ENCODE measurements at places on chromosomes 2 and 18.

DNA sequence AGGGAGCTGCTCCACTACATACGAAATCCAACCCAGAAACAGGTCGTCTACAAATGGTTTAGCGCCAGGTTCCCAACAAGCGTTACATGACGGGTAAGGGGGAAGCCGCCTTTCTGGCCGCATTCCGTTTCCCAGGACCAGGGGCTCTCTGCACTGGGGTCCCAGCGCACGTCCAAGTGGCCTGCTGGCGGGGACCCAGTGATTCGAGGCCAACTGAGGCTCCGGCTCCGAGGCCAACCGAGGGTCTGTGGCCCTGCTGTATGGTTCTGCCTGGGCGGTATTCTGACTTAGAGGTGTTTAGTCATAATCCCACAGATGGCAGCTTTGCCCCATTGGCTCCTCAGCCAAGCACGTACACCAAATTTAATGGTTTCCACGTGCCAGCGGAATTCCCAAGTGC lies 127.2 kb downstream of the PKP4 start:
- no peak for DNase-seq

- no peak for DNase-seq
Observed at GRCh38 chr18:55446996-55447671, 140.9 kb downstream of the TCF4 start.

DNA sequence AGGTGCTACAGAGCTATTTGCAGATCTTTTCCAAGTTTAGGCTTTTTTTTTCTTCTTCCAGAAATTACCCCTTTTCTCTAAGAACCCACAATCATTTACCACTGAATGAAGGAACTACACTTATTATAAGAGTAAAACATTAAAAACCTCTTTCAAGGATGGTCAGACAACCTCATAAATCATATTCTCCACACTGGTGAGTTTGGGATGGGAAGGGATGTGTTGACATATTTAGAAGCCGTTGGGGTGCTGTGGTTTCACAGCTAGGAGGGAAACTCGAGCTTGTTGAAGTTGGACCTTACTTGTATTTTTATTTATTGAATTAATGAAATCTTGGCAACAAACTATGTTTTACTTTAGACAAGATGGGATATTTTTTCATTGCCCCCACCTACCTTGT lies 289.4 kb upstream of the MEIS1 start:
- DNase-seq: no peak

GRCh38 chr2:197606180-197606579 lies 69.2 kb downstream of the RFTN2 start:
- no peak for DNase-seq

- DNase-seq: no peak
Observed at GRCh38 chr18:33750366-33750765, 172.3 kb downstream of the ASXL3 start.

GRCh38 chr18:27785815-27786471 lies 391.0 kb downstream of the CDH2 start:
- no peak for DNase-seq

- DNase-seq: no peak
Observed at GRCh38 chr2:63514237-63514716, 74.0 kb downstream of the WDPCP start.

GRCh38 chr2:200856806-200857205 lies 7.7 kb downstream of the CLK1 start:
- no peak for DNase-seq

GRCh38 chr2:231941673-231942072 lies 15.5 kb upstream of the NPPC start:
- no peak for DNase-seq

GRCh38 chr2:12177455-12178288 lies 431.2 kb downstream of the LPIN1 start:
- DNase-seq: peak; percentile 19

GRCh38 chr2:123693836-123694235 lies 331.3 kb upstream of the CNTNAP5 start:
- DNase-seq: no peak

- no peak for DNase-seq
Observed at GRCh38 chr2:218970894-218971293, 11.4 kb downstream of the CDK5R2 start.

DNA sequence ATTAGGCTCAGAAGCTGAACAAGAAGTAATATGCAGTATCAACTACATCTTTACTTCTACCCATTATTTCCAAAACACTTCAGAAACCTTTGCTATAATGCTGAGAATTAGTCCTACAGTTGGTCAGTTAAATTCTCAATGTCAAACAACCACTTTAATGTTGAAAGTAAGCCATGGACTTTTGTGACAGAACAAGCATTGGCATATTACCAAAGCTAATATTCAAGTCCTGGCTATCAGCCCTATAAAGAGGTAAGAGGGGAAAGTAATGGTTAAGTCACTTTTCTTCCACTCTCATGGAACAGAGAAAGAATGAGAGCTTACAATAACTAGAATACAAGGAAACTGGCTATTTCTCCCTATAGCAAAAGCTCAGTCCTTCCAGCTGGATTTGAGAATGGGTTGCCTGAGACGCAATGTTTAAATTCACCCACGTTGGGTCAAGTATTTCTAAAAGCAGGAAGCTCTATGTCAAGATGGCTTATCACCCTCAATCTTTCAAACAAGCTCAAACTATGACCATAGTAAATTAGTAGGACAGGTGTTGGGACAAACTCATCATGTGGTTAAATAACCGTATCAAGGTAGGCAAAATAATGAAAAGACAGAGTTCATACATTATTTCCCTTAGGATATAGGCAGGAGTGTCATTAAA lies 31.4 kb upstream of the MFSD6 start:
- no peak for DNase-seq

- DNase-seq: no peak
Observed at GRCh38 chr2:146916914-146917313, 927.9 kb upstream of the ACVR2A start.

DNA sequence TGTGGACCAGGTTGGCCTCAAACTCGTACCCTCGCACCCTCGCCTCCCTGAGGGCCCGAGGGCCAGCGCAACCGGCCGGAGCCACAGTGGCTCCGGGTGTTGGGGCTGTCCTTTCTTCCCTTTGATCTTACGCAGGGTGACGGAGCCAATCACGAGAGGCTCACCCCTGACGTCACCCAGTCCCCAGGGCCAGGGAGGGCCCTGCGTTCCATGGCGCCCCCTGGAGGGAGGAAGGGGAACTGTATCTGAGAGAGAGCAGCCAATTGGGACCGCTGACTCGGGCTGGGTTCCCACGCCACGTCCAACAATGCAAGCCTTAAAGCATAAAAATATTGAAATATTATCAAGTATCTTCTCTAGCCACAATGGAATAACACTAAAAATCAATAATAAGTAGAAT lies 432.8 kb upstream of the LRRTM4 start:
- no peak for DNase-seq

GRCh38 chr18:25314838-25315190 lies 37.2 kb downstream of the ZNF521 start:
- no peak for DNase-seq

- no peak for DNase-seq
Observed at GRCh38 chr2:120710256-120710655, 25.4 kb upstream of the GLI2 start.

GRCh38 chr2:198657512-198658121 lies 800.1 kb downstream of the SATB2 start:
- DNase-seq: no peak

- DNase-seq: no peak
Observed at GRCh38 chr18:62784966-62785413, 69.6 kb downstream of the PHLPP1 start.

GRCh38 chr2:120908314-120908975 lies 172.8 kb downstream of the GLI2 start:
- DNase-seq: no peak

Data from CD4-positive, alpha-beta T cell treated with Interleukin-17A for 1 hour (primary cell).